ENCODE measurements at places on chromosomes 12 and 14. TPM values are rescaled to one million over a fixed set of nuclear protein-coding genes. Genes with fewer than 3 reads are reported as not detected.

MYO1A gene
- not detected for total RNA-seq

AQP6 gene
- total RNA-seq, result not detected

METTL1 gene
- total RNA-seq, result 2.0 TPM

CPNE6 gene
- total RNA-seq, result not detected

TCTN2 gene
- total RNA-seq, result 2.9 TPM

DNAH10 gene
- under 0.01 TPM for total RNA-seq

ABHD12B gene
- not detected for total RNA-seq

SLCO1B1 gene
- not detected for total RNA-seq

TAS2R42 gene
- not detected for total RNA-seq

SIX6 gene
- total RNA-seq, result not detected

BIN2 gene
- not detected for total RNA-seq

PNP gene
- 229 TPM for total RNA-seq

CAPZA3 gene
- total RNA-seq, result not detected

SLC7A7 gene
- total RNA-seq, result 5.3 TPM

HOXC13 gene
- total RNA-seq, result not detected

KCNA1 gene
- total RNA-seq, result under 0.01 TPM

KRT85 gene
- not detected for total RNA-seq

DIO2 gene
- 0.09 TPM for total RNA-seq

KLHDC1 gene
- total RNA-seq, result 3.6 TPM

DDX47 gene
- 53.1 TPM for total RNA-seq

UBR7 gene
- total RNA-seq, result 39.8 TPM

PCNX4 gene
- total RNA-seq, result 56.9 TPM

SRRM4 gene
- not detected for total RNA-seq

BEGAIN gene
- total RNA-seq, result 0.17 TPM

CLEC9A gene
- total RNA-seq, result not detected

SOX5 gene
- 0.11 TPM for total RNA-seq

CIROP gene
- total RNA-seq, result not detected

ERBB3 gene
- 0.33 TPM for total RNA-seq

TPH2 gene
- not detected for total RNA-seq

LRTM2 gene
- total RNA-seq, result not detected

GOLGA5 gene
- 31.6 TPM for total RNA-seq

RNASE7 gene
- total RNA-seq, result not detected

FANCM gene
- 7.2 TPM for total RNA-seq

INHBC gene
- not detected for total RNA-seq

FGF23 gene
- not detected for total RNA-seq

KRT3 gene
- not detected for total RNA-seq

TMPRSS12 gene
- total RNA-seq, result not detected

ACACB gene
- total RNA-seq, result 3.1 TPM

SYCP3 gene
- 0.17 TPM for total RNA-seq

Data from dermis lymphatic vessel endothelial cell (primary cell).